ENCODE measurements at places on chromosomes 7 and 10. TPM values are rescaled to one million over a fixed set of nuclear protein-coding genes. Genes with fewer than 3 reads are reported as not detected.
A peak's percentile ranks its signal among the peaks of the same experiment; 100 is the strongest.

SEMA3D gene
- 19.4 TPM for total RNA-seq

- H3K4me1 ChIP-seq, result peaks cover 20% of the 10 kb centered on the region
- H3K4me3 ChIP-seq, result no peak overlapping the region
- peaks cover 11% of the 10 kb centered on the region for H3K36me3 ChIP-seq
- no peak overlapping the region for H3K27ac ChIP-seq
Measured at GRCh38 chr7:7564323-7564780, 2.3 kb upstream of the MIOS start.

GRCh38 chr7:100544967-100545359 is 6.0 kb downstream of the AGFG2 start:
- no peaks in the 10 kb centered on the region for H3K27me3 ChIP-seq
- DNase-seq, result no peak
- H3K27ac ChIP-seq, result peak overlapping the region; percentile 90
- peak overlapping the region; percentile 1 for H3K4me3 ChIP-seq

GSAP gene
- 0.83 TPM for total RNA-seq

GRCh38 chr7:115153769-115154477 is 232.0 kb downstream of the MDFIC start:
- no peak for DNase-seq
- no peak overlapping the region for H3K4me3 ChIP-seq
- H3K27me3 ChIP-seq, result no peaks in the 10 kb centered on the region
- H3K27ac ChIP-seq, result no peak overlapping the region
- H3K36me3 ChIP-seq, result no peaks in the 10 kb centered on the region
- H3K4me1 ChIP-seq, result no peaks in the 10 kb centered on the region

FEZF1 gene
- not detected for total RNA-seq

GRCh38 chr10:52759154-52759553 is 13.4 kb downstream of the MBL2 start:
- no peak overlapping the region for H3K4me3 ChIP-seq
- peaks cover 5% of the 10 kb centered on the region for H3K4me1 ChIP-seq
- peaks cover 3% of the 10 kb centered on the region for H3K27me3 ChIP-seq
- H3K36me3 ChIP-seq, result no peaks in the 10 kb centered on the region
- H3K27ac ChIP-seq, result no peak overlapping the region

- no peaks in the 10 kb centered on the region for H3K4me1 ChIP-seq
- no peak overlapping the region for H3K27ac ChIP-seq
- H3K36me3 ChIP-seq, result no peaks in the 10 kb centered on the region
- H3K27me3 ChIP-seq, result peaks cover 8% of the 10 kb centered on the region
- H3K4me3 ChIP-seq, result no peak overlapping the region
Measured at GRCh38 chr7:50151001-50151400, 58.0 kb upstream of the ZPBP start.

DNA sequence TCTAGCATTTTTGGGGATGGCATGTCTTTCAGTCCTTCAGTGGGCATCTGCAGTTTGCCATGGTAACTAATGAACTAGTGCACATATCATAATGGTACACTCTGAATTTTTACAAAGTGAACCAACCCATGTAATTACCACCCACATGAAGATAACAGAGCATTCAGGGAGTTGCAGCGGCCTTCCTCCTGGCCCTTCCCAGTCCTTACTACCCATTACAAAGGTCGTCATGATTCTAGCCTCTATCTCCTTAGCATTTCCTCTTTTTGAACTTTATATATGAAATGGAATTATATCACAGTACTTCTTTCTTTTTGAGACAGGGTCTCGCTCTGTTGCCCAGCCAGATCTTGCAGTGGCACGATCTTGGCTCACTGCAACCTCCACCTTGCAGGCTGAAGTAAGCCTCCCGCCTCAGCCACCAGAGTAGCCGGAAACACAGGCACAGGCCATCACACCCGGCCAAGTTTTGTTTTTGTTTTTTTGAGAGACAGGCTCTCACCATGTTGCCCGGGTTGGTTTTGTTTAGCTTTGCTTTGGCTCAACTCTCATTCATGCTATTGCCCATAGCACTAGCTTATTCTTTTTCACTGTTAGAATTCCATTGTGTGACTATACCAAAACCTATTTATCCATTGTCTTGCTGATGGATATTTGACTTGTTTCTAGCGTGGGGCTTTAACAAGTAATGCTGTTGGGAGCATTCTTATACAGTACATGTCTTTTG is 79.2 kb downstream of the APBB1IP start:
- no peaks in the 10 kb centered on the region for H3K4me1 ChIP-seq
- no peak overlapping the region for H3K4me3 ChIP-seq
- H3K27me3 ChIP-seq, result no peaks in the 10 kb centered on the region
- no peak for DNase-seq

- peaks cover 40% of the 10 kb centered on the region for H3K4me1 ChIP-seq
- no peak for DNase-seq
- H3K27ac ChIP-seq, result no peak overlapping the region
- H3K4me3 ChIP-seq, result no peak overlapping the region
- no peaks in the 10 kb centered on the region for H3K27me3 ChIP-seq
Measured at GRCh38 chr7:137009404-137009803, 141.0 kb downstream of the CHRM2 start.

MEOX2 gene
- total RNA-seq, result 24.5 TPM

AZGP1 gene
- total RNA-seq, result not detected

CDK5 gene
- total RNA-seq, result 18.8 TPM

GRCh38 chr10:119080521-119081259 is at the start of gene EIF3A:
EIF3A (minus strand) TSS chr10:119080817; CDS start chr10:119080676, 141 bp downstream.
- H3K4me1 ChIP-seq, result peaks cover 33% of the 10 kb centered on the region
- peak within 1 kb of the TSS; percentile 98 for H3K27ac ChIP-seq
- H3K4me3 ChIP-seq, result peak within 1 kb of the TSS; percentile 92
- H3K36me3 ChIP-seq, result no peaks in the 10 kb centered on the region
- no peaks in the 10 kb centered on the region for H3K27me3 ChIP-seq

- peaks cover 8% of the 10 kb centered on the region for H3K4me1 ChIP-seq
- H3K27me3 ChIP-seq, result peaks cover 26% of the 10 kb centered on the region
- H3K27ac ChIP-seq, result no peak overlapping the region
- peak; percentile 78 for DNase-seq
- H3K36me3 ChIP-seq, result no peaks in the 10 kb centered on the region
Measured at GRCh38 chr10:127905848-127906261, 1.0 kb upstream of the PTPRE start.

DNA sequence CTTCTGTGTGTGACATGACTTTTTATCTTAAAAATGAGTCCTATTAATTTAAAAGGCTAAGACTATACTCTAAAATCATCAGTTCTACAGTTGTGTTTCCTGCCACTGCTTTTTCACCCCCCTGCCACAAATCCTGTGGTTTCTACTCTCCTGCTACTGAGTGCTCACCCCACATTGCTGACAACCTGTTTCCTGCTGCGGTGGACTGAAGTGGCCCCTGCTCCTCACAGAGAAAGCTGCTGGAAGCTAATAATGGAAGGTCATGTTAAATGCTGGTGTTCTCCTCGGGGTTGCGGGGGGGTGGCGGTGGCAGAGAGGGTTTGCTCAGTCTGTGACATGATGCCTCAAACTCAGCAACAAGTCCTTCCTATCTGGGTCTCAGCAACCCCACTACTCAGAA is 113.2 kb upstream of the INHBA start:
- peaks cover 53% of the 10 kb centered on the region for H3K4me1 ChIP-seq
- H3K27me3 ChIP-seq, result no peaks in the 10 kb centered on the region
- H3K4me3 ChIP-seq, result no peak overlapping the region
- peaks cover 11% of the 10 kb centered on the region for H3K36me3 ChIP-seq

DNA sequence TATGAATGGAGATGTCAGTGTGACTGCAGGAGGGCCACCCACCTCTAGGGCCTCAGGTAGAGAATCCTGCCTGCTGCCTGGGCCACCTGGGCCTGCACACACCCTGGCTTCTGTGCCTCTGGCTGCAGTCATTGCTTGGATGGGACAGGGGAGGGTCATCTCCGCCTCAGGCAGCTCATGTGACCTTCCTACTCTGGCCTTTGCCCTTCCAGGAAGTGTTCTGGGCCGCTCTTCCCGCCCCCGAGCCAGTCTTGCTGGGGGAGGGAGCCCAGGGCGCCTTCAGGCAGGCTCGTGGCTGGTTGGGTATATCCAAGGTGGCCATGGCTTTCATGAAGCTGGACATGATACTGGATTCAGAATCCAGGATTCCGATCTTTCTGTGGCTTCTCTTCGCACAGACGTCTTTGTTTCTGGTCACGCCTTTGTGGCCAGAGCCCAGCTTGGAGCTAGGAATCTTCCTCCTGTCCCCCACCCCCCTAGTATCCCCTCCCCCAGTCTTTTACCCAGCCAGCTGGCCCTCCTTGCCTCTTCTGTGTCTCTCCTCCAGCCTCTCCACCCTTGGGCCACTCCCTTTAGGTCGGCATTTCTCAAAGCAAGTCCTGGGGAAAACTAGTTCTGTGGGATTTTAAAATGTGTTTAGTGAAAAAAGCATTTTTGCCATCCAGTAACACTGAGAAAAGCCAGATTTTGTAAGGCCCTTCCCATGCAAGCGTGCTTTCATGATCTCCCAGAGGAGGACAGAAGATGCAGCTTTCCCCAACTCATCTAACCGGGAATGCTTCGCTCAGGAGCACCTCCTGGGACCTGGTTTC is 119.6 kb downstream of the ZMIZ1 start:
- H3K27me3 ChIP-seq, result no peaks in the 10 kb centered on the region
- DNase-seq, result no peak
- no peak overlapping the region for H3K4me3 ChIP-seq

GRCh38 chr10:109619914-109620313 is 303.4 kb downstream of the XPNPEP1 start:
- H3K27me3 ChIP-seq, result peaks cover 2% of the 10 kb centered on the region
- peaks cover 1% of the 10 kb centered on the region for H3K4me1 ChIP-seq
- no peak overlapping the region for H3K27ac ChIP-seq
- DNase-seq, result no peak

CNTNAP2 gene
- 1.4 TPM for total RNA-seq

- no peaks in the 10 kb centered on the region for H3K36me3 ChIP-seq
- H3K27ac ChIP-seq, result peak overlapping the region; percentile 94
- H3K27me3 ChIP-seq, result no peaks in the 10 kb centered on the region
Measured at GRCh38 chr7:35036361-35037171, 719 bp downstream of the DPY19L1 start.

TAC1 gene
- not detected for total RNA-seq

DNA sequence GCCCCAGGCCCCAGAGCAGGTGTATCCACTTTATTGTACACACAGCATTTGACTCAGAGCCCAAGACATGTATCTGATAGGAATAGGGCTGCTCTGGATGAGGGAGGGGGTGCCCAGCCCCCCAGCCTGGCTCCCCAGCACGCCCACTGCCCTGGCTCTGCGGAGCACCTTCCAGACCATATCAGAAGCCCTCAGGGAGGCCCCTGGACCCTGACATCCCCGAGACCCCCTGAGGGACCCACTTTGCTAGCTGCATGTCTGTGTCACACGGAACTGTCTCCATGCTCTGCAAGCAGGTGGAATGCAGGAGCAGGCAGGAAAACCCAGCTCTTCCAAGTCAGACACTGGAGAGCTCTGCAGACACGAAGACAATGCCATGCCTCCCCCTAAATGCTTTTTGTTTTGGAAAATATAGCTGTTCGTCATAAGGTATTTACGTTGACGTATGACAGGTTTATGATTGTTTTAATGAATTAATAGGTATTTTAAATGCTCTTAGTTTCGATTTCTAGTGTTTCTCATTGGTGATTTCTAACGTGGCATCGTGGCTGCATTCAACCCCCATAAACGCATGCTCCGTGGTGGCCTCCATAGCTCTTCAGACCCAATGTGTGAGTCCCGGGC is 92.8 kb upstream of the INSIG1 start:
- peak overlapping the region; percentile 74 for H3K27ac ChIP-seq
- DNase-seq, result no peak
- H3K4me1 ChIP-seq, result peaks cover 24% of the 10 kb centered on the region
- H3K4me3 ChIP-seq, result peak overlapping the region; percentile 53
- H3K36me3 ChIP-seq, result no peaks in the 10 kb centered on the region

DNA sequence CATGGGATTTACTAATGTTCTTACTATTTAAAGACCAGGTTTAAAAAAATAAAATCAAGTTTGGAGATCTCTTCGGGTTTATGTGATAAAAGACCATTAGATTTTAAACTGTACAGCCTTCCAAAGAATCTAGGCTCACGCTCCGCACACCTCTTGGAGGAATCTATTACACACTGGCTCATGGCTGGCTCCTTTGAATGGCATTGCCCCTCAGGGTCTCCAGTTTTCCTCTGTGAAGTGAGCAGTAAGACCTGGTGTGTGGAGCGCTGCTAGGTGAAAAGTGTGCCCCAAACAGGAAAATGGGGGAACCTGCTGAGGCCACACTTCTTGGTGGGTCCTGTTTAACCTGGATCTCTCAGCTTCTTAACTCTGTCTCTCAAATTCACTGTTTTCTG is 142.3 kb downstream of the KAT6B start:
- H3K4me1 ChIP-seq, result peaks cover 21% of the 10 kb centered on the region
- H3K4me3 ChIP-seq, result no peak overlapping the region
- H3K27me3 ChIP-seq, result no peaks in the 10 kb centered on the region
- DNase-seq, result no peak
- H3K36me3 ChIP-seq, result peaks cover 5% of the 10 kb centered on the region

DNA sequence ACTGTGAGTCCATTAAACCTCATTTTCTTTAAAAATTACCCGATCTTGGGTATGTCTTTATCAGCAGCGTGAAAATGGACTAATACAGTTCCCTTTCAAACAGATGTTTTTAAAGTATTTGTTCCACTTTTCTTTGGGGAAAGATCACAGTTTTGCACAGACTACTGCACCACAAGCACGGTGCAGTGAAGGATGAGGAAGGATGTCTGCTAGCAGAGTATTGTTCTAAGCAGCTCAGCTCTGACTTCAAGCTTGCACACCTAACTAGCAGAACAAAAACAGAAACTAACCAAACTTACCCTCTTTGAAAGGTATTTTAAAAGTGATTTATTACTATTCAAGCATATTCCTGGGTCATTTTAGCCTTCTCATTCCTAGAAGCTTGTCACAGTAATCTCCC is 20.0 kb downstream of the THNSL1 start:
- peaks cover 18% of the 10 kb centered on the region for H3K27me3 ChIP-seq
- H3K4me1 ChIP-seq, result no peaks in the 10 kb centered on the region
- no peak for DNase-seq
- H3K27ac ChIP-seq, result no peak overlapping the region
- no peaks in the 10 kb centered on the region for H3K36me3 ChIP-seq

GRCh38 chr7:126959649-126960048 is 293.1 kb downstream of the GRM8 start:
- H3K27ac ChIP-seq, result no peak overlapping the region
- DNase-seq, result no peak
- no peaks in the 10 kb centered on the region for H3K27me3 ChIP-seq
- H3K4me1 ChIP-seq, result no peaks in the 10 kb centered on the region
- no peaks in the 10 kb centered on the region for H3K36me3 ChIP-seq
- H3K4me3 ChIP-seq, result no peak overlapping the region

OR2A1 gene
- not detected for total RNA-seq

DNA sequence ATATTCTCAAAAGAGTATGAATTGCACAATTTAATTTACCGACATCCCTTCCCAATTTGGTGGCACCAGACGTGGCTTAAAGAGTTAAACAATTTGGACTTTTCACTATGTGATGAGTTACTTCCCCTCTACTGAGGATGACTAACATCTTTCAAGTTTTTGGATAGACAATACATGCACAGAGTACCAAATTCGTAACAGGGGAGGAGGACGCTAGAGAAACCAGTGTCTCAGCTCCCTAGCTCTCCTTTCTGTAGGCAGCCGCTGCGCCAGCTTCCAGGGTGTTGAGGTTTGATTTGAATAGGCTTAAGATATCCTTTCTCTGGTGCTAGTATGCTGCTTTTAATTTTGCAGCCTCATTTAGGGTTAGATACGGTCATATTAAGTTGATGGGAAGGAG is 69.2 kb downstream of the GNA12 start:
- no peaks in the 10 kb centered on the region for H3K27me3 ChIP-seq
- peaks cover 21% of the 10 kb centered on the region for H3K4me1 ChIP-seq
- DNase-seq, result no peak

- no peak overlapping the region for H3K4me3 ChIP-seq
- H3K4me1 ChIP-seq, result no peaks in the 10 kb centered on the region
- no peaks in the 10 kb centered on the region for H3K36me3 ChIP-seq
- H3K27me3 ChIP-seq, result peaks cover 32% of the 10 kb centered on the region
- DNase-seq, result no peak
Measured at GRCh38 chr10:6868036-6868725, 288.1 kb upstream of the PRKCQ start.
